Fibroblast of skin of scalp (primary cell): ENCODE measurements at places on chromosomes 2 and 18.

DNA sequence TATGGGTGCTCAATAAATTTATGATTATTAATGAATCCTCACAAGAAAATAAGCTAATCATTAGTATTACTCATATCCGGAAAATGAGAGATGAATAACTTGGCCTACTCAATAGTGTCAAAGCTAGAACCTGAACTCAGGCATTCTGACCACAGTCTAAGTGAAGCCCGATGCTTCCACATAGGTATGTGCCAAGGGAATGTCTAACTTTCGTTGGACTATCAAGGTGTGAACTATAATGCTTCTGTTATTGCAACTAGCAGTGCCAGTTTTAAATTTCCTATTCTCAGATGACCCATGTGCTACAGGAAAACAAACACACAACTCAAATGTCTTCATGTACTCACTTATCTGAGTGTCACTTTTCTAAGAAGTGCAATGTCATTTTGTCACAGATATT lies 1.8 kb downstream of the BARD1 start:
- DNase-seq, result no peak

- DNase-seq, result peak; percentile 8
These were observed 79.1 kb upstream of the EPB41L3 start for GRCh38 chr18:5622905-5623304.

DNA sequence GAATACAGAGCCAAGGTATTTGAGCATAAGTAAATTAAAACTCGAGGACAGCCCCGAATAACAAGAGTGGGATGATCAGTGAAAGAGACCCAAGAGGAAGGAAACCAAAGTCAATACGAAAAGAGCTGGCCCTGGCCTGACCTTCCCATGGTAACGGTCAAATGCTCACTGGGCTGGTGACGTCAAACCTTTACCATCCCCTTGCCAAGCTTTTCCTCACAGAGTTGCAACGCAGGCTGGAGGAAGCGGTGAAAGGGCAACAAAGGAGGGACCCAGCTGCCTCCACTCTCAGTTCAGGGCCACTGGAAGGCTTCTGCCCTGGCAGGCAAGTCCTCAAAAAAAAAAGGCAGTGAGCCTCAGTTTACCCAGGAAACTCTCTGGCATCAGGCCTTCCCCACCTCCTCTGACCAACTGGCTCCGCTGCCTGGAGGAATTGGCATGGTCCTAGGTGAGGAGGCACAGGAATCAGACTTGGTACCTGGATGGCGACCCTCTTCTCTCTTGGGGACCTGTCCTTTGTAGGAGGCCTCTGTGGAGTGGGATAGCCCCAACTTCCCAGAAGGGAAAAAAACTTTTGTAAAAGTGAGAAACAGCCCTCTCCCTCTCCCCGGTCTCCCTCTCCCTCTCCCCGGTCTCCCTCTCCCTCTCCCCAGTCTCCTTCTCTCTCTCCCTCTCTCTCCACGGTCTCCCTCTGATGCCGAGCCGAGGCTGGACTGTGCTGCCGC lies 212.4 kb downstream of the ANAPC1 start:
- DNase-seq, result no peak

GRCh38 chr2:170091436-170091835 lies 86.5 kb upstream of the MYO3B start:
- no peak for DNase-seq

DNA sequence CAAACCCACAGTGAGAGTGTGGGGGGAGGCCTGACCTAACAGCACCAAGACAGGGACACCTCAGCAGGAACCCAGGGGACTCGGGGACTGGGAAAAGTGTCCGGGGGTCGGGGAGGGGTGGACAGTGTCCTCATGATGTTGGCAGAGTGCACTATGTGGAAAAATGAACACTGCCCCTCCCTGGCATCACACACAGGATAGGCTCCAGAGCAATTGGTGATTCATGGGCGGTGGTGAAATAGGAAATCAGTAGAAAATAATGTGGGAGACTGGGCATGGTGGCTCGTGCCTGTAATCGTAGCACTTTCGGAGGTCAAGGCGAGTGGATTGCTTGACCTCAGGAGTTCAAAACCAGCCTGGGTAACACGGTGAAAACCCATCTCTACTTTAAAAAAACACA lies 3.6 kb upstream of the ANO7 start:
- no peak for DNase-seq

GRCh38 chr2:174086708-174087107 lies 121.5 kb upstream of the SP3 start:
- DNase-seq, result no peak

GRCh38 chr2:60482222-60482621 lies 71.2 kb downstream of the BCL11A start:
- no peak for DNase-seq

GRCh38 chr2:134736167-134736880 lies 17.5 kb upstream of the TMEM163 start:
- peak; percentile 69 for DNase-seq

DNA sequence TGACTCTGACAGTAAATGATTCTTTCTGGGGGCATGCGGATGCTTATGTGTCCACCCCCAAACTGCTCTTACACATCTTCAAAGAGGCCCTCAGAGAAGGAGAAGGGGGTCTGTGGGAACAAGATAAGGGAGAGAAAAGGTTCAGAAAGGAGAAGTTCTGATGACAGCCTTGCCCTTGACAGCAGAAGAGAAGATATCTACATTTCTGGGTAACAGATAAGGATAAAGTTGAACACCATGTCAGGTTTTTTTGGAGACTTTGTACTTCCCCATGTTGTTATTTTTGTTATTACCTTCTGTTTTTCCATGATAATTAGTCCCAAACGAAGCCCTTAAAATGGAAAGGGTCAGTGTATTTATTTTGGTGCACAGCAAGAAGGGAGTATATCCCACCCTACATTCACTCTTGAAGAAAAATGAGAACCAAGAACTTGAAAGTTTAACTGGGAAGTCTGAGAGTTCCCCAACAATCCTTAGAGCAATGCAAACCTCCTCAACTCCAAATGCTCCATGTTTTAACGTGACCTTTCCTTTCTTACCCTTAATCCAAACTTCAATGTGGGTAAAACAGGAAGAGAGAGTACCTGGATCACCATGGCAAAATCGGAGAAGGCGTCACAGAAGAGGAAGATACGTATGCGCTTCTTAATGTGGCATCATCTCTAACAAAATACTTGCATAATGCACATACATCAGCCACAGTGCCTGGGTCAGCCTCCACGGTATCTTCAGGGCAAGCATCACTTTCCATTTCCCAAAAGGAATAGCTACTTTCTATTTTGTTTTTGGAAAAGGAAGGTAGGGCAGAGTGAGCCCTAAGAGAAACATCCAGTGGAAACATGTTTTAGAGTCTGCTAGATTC lies 264.6 kb upstream of the STON1 start:
- no peak for DNase-seq

GRCh38 chr2:114049826-114050225 lies 159.9 kb downstream of the ACTR3 start:
- no peak for DNase-seq

DNA sequence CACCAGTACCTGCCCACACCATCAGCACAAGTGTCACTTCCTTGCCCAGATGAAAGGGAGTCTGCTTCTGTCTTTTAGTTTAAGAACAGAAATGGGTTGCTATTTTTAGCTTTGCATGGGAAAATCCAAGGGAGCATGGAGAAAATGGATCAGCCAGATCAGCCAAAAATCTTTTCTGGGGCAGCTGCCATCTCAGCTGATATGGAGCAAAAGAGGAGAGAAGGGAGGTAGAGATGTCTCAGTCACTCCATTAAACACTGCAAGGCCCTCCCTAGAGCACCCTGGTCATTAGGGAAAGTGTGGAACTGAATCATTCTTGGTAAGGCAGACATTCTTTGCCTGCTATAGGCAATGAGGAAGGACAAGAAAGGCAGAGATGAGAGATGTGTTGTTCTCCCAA lies 79.9 kb downstream of the CTAGE1 start:
- no peak for DNase-seq

GRCh38 chr18:21851327-21851961 lies 110.9 kb downstream of the MIB1 start:
- peak; percentile 4 for DNase-seq

DNA sequence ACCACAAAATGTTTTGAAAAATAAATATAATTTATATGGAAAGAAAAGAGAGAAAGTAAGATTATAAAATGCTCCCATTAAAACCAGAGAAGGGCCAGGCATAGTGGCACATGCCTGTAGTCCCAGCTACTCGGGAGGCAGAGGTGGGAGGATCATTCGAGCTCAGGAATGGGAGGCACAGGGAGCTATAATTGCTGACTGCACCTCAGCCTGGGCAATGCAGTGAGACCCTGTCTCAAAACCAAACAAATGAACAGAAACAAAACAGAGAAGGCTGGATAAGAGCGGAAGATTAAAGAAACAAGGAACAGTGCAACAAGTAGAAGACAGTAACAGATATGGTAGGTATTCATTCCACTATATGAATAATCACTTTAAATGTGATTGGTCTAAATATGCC lies 18.6 kb upstream of the TMEM182 start:
- no peak for DNase-seq

DNA sequence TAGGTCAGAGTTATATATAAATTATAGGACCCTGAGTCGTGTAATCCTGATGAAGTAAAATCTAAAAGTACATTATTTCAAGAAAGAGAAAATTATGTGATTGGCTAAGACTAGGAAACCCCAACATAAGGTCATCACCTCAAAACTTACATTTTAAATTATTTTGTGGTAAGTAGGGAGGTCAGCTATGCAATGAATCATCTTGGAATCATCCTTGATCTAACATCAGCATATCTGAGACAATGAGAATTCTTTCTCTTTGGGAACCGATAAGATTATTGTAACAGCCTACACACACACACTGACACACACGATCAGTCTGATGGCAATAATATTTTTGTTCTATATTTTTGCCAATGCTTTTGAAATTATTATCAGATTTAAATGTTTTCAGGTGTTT lies 904.8 kb upstream of the CHAC2 start:
- DNase-seq, result peak; percentile 72

DNA sequence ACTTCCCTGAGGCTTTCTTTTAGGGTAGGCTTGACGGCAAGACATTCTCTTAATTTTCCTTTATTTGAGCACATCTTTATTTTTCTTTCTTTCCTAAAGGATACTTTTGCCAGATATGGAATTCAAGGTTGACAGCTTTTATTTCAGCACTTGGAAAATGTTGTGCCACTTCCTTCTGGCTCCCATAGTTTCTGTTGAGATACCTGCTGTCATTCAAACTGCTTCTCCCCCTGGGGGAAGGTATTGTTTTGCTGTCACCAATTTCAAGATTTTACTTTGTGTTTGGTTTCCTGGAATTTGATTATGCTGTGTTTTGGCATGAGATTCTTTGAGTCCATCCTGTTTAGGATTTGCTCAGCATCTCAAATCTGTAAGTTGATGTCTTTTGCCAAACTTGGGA lies 39.1 kb upstream of the TWIST2 start:
- no peak for DNase-seq

GRCh38 chr2:70686577-70687460 lies 81.2 kb downstream of the ADD2 start:
- DNase-seq, result peak; percentile 87

DNA sequence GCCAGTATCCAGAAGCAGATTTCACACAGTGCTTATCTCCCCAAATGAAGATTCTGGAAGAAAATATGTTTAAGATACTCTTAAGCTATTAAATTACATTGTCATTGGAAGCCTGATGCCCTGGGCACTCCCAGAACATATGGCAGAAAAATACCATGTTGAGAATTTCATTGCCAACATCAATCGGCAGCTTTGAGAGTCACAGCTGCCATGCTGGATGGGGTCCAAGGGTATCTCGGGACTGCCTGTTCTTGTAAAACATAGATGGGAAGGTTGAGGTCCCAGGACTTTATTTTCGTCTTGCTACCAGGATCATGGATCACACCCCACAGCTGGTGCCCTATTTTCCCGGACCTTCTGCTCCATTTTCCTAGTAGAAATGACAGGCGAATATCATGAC lies 632.5 kb downstream of the SUCLG1 start:
- DNase-seq, result no peak

GRCh38 chr2:146385031-146385430 lies 1459.8 kb upstream of the ACVR2A start:
- no peak for DNase-seq

DNA sequence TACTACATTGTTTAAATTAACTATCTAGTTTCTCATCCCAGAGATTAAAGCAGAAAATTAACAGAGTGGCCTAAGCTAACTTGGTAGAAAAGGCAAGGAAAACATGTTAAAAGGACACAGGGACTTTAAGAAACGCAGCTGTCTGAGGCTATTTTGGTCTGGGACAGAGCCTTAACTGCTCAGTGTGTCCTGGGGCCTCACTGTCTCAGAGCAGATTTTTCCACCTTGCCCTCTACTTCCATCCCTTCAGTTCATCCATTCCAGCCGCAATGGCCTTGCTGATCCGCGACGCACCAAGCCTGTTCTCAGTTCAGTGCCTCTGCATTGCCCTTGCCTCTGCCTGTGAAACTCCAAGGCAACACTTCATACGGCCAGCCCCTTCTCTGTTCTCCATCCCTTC lies 114.9 kb upstream of the OSR1 start:
- DNase-seq, result no peak

DNA sequence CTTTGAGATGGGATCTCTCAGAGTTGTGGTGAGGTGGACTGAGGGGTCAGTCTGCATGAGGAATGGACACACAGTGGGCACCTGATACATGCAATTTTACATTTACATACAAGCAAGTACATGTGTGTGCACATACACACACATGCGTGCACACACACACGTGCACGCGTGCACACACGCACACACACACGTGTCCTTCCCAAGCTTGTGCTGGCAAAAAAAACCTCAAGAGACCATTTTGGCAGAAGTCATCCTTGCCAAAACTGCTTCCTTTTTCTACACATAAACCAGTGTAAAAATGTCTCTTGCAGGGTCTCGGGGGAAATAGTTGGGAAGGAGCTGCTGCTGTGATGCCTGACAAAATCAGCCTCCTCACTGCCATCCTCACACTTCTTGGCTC lies 279.5 kb upstream of the POU3F3 start:
- DNase-seq, result no peak

DNA sequence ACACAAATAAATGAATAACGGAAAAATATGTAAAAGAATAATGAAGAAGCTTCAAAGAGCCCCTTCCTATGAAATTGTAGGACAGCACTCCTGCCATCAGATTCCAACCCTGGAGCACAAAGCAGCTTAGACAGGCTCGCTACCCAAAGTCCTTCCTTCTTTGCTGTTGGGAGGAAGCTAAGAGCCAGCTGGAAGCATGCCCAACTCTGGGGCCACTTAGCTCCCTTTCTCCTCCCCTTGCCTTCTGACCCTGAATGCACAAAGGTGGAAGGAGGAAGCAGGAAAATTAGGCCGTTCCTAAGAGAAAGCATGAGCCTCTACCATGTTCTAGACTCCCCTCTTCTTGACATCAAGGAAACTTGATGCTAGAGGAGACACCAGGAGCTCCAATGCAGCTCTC lies 700.8 kb downstream of the RNF144A start:
- DNase-seq, result no peak

GRCh38 chr2:88032070-88032702 lies 15.8 kb upstream of the RNU2-63P start:
- DNase-seq, result no peak

DNA sequence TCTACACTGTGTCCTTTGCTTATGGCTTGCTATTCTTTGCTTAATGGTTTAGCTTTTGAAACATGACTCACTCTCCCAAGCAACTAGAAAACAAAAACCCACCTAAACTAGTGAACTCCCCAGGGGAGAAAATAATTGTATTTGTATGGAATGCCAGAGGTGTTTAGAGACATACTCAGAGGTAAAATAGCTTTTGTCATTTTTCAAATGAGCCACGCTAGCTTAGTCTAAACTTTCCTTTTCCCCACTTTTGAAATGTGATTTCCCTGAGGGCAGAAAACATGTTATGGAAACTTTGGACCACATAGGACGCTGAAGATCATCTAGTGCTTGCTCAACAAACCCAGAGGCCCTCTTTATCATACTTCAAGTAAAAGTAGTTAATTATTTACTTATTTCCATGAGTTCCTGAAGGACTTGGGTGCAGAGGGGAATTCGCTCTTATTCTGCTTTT lies 16.5 kb upstream of the CYTIP start:
- no peak for DNase-seq

- no peak for DNase-seq
These were observed 219.7 kb downstream of the SLC4A10 start for GRCh38 chr2:161843936-161844335.
